Spleen (tissue), 13 donors: ENCODE measurements at places on chromosomes 4 and X. TPM values are rescaled to one million over a fixed set of nuclear protein-coding genes. Genes with fewer than 3 reads are reported as not detected.

Gene LUZP4
- total RNA-seq = not detected

Gene CNOT6L
- 110 TPM for total RNA-seq

Gene TLR6
- total RNA-seq = 23.2 TPM

GRCh38 chr4:142485452-142485851 lies 360.6 kb downstream of the INPP4B start:
- no peak for DNase-seq

GRCh38 chr4:155445306-155445705 lies 68.5 kb upstream of the MAP9 start:
- DNase-seq = no peak

DNA sequence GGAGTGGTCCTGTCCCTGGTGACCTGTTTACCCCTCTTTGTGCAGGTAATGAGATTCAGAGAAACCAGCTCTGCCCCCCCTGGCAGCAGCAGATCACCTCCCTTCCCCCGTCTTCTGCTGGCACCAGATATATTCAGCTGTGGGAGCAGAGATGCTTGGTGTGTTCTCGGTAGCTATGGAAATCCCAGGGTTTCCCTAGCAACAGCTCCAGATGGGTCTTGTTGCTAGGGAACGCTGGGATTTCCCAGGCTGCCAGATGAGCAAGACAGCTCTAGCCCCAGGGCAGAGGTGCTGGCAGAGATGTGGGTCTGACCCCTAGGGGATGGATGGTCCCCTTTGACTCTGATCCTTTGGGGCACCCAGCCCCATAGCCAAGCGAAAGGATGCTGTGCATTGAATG lies 20.2 kb downstream of the CETN2 start:
- DNase-seq = no peak

- no peak for DNase-seq
These were observed 22.7 kb upstream of the ASB5 start for GRCh38 chr4:176291748-176292147.

DNA sequence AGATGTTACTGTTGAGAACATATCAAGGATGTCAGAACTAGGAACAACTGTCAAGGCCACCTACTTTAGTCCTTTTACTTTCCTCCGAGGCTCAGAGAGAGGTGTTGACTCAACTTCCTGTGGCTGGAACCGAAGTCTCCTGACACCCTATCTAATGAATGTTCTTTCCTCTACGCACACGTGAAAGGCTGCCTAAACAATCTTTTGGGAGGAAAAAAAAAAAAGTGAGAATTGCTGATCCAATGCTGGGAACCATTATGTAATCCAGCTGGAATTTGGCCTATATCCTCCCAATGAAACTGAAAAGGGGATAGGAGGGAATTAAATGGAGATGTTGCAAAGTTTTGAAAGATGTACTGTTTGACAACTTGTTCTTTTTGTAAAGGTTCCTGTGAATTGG lies 8.3 kb upstream of the MAP7D3 start:
- no peak for DNase-seq

- DNase-seq = no peak
These were observed 61.3 kb upstream of the VCX2 start for GRCh38 chrX:8232406-8232805.

DNA sequence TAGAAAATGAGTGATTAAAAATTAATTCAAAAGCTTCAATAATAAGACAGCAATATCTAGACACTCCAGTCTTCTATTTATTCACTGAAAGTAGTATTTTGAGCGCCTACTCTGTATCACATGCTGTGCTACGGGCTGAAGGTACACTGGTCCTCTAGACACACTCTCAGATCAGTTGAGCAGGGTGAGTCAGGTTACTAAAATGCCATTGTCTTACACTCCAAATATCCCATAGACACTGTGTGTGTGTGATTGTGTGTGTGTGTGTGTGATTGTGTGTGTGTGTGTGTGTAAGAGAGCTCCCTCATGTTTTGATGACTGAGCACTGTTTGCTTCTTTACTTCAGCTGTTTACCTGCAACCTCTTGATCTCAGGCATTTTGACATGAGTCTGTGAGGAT lies 342.8 kb upstream of the BOD1L1 start:
- no peak for DNase-seq

DNA sequence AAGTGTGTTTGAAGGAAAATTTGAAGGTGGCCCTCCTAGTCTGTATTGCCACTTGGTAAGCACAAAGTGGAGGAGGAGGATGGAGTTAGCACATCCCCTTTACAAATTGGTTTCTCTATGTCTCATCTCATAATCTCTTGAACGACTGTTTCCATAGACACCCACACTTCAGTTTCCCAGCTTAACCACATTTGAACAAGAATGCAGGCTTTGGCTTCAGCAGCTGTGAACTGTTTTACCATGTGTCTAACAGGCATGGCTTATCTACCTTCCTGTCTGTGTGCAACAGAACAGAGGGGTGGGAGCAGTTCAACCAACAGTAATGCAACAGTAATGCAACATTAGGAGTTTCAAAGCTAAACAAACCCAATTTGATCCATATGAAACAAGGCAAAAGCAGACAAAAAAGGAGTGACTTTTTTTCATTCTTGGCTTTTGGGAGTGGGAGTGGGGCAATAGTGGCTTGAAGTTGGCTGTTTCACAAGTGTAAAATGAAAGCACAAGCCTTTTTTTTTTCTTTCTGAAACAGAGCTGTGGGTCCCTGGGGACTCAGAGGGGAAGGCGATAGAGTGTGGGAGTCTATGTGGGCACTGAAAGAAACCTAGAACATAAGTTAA lies 108.0 kb downstream of the ITM2A start:
- no peak for DNase-seq

GRCh38 chr4:2800691-2801596 lies 8.1 kb downstream of the SH3BP2 start:
- peak; percentile 95 for DNase-seq

GRCh38 chr4:98625920-98626319 lies 32.5 kb downstream of the TSPAN5 start:
- DNase-seq = no peak
